ENCODE measurements at places on chromosomes 7 and 10.

- DNase-seq: no peak
Observed at GRCh38 chr7:115910541-115911164, 119.9 kb downstream of the TFEC start.

DNA sequence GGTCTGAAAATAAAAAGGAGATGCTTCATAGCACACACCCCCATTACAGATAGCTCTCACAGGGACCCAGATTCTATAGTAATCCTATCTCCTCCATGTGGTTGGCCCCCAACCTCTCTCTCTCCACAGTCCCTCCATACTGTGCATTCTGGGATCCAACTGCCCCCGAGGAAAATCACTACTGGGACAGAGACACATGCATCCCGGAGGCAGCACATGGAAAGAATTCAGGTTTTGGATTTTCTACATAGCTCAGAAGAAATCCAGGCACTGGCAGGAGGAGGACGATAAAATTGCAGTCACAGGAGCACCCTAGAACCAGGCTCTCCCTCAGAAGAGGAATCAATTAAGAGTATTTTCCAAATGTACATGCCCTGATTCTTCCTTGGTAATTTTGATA lies 239.5 kb downstream of the ELMO1 start:
- DNase-seq: no peak

GRCh38 chr7:44282601-44283171 lies 42.7 kb downstream of the CAMK2B start:
- DNase-seq: no peak

DNA sequence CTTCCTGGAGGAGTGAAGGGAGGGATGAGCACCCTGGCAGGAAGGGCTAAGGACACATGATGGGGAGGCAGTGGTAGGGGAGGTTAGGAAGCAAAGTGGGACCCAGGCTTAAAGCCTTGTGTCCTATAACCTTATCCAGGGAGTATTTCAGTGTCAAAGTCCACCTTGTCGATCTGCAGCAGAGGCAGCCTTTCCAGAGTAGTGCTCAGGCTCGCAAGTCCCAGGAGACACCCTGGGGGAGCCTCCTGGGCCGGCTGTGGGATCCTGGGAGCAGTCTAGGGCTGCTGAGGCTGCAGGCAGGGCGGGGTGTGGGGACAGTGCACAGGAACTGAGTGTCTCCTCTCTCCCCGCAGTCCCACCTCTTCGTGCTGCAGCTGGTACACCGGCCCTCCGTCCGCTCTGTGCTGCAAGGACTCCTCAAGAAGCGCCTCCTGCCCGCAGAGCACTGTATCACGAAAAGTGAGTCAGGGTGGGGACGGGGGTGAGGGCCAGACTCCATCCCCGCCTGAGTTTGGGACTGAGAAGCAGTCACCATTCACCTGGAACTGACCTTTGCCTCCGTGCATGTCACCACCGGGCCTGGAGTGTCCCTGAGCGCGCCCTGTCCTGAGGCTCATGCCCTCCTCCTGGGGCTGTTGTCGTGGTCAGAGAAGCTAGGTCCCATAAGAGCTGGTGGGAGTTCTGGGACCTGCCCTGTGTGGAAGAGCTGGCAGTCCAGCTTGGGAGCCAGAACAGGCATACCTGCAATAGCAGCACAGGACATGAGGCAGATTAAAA lies 45.3 kb upstream of the PPIF start:
- no peak for DNase-seq

GRCh38 chr7:131525820-131526219 lies 30.6 kb downstream of the PODXL start:
- no peak for DNase-seq

DNA sequence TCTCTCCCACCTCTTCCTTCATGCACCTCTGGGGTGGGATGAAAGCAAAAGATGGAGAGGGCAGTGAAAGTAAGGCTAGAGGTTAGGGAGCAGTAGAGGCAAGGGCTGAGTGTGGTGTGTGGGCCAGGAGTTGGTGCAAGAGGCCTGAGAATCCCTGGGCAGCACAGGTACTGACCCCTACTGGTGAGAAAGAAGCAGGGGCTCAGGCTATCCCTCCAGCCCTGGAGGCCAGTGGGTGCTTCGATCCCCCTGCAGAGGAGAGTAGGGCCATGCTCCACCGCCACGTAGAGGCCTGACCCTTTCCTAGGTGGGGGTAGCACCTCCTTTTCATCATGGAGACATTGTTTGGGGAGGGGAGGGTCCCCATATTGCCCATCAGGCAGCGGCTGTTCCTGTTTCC lies 9.8 kb downstream of the CDHR1 start:
- DNase-seq: no peak

GRCh38 chr10:133254421-133255120 lies 16.9 kb downstream of the VENTX start:
- DNase-seq: no peak

GRCh38 chr10:23448802-23449570 lies 10.1 kb downstream of the OTUD1 start:
- no peak for DNase-seq

- no peak for DNase-seq
Observed at GRCh38 chr7:135317676-135318325, 84.2 kb downstream of the STRA8 start.

DNA sequence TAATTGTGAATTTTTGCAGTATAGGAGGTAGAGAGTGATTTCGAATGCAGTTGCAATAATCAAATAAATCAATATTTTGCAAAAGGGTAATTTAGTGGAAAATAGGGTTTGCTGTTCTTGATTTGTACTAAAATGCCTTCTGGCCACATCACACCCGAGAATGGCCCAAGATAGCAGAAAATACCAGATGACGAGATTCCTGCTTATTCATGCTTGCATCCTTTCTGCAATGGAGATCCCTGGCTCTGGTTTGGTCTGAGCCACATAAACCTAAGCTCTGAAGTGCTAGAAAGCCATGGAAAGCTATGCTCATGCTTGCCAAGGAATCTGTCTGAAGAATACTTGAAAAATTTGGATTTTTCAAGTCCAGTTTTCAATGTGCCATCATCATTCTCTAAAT lies 634.2 kb upstream of the COBL start:
- no peak for DNase-seq

DNA sequence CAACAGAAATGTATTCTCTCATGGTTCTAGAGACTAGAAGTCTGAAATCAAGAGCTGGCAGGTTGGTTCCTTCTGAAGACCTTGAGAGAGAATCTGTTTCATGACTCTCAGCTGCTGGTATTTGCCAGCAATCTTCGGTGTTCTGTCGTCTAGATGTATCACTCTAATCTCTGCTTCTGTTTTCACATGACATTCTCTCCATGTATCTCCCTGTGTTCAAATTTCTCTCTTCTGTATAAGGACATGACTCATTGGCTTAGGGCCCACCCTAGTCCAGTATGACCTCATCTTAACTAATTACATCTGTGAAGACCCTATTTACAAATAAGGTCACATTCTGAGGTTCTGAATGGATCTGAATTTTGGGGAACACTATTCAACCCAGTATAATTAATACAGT lies 82.3 kb downstream of the ANKRD7 start:
- DNase-seq: no peak

DNA sequence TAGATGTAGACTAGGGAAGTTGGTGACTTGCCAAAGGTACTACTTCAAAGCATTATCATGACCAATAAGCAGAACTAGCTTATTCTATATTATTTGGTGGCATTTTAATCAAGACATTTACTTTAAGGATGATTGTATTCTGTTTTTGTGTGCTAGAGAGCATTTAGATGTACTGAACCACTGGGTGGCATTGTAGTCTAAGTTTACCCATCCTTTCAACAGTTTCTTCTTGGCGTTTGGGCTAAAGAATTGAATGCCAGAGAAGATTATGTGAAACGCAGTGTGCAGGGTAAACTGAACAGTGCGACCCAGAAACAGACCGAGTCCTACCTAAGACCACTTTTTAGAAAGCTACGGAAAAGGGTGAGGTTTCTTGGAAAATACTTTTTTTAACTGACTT lies 26.8 kb downstream of the PRPF18 start:
- DNase-seq: no peak

- DNase-seq: no peak
Observed at GRCh38 chr10:71812913-71813590, 38.0 kb downstream of the PSAP start.

- DNase-seq: no peak
Observed at GRCh38 chr7:112086496-112087254, 119.5 kb downstream of the DOCK4 start.

GRCh38 chr7:129332254-129333035 lies 101.8 kb upstream of the STRIP2 start:
- DNase-seq: no peak

DNA sequence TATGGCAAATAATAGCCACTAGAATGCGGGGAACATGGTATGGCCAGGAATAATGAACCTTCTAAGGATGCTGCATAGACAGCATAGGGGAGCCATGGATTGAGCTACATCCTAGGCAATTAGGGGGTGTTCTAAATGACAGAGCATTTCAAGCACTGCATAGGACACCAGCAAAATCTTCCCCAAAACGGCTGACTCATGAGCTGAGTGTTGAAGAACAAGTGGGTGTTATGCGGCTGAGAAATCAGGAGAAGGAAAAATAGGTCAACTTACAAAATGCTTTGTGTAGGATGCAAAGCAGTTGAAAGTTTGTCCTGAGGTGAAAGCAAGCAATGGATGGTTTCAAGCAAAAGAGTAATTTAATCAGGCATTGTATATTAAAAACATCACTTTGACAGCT lies 1023.5 kb upstream of the C7orf33 start:
- DNase-seq: no peak

DNA sequence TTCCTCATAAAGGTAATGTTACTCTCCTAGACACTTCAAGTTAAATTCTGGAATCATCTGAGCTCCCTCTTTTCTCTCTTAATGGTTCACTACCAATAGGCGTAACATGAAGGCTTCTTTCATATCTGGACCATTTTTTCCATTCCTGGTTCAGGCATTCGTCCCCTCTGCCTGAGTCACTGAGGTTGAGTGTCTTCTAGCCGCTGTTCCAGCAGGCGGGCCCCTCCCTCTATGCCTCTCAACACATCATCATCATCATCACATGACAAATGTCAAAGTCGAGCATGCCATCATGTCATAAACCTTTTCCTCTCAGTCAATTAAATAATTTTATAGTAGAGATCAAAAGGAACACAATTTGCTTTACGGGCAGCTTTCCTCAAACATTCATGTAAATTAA lies 168.9 kb upstream of the ASAH2 start:
- DNase-seq: no peak

DNA sequence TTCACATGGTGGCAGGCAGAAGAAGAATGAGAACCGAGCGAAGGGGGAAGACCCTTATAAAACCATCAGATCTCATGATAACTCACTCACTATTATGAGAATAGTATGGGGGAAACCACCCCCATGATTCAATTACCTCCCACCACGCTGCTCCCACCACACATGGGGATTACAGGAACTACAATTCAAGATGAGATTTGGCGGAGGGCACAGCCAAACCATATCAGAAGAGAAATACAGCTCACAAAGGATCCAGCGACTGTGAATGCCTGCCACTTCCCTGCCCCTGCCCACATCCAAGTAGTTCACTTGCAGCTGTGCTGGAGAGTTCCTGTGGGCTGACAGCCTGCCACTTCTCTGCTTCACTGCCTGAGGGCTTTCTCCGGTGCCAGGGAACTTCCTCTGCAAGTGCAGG lies 148.7 kb downstream of the C7orf25 start:
- DNase-seq: no peak
